ENCODE measurements at places on chromosomes 5 and 9.

- DNase-seq, result no peak
Measured at GRCh38 chr9:13264788-13265187, 14.7 kb downstream of the MPDZ start.

DNA sequence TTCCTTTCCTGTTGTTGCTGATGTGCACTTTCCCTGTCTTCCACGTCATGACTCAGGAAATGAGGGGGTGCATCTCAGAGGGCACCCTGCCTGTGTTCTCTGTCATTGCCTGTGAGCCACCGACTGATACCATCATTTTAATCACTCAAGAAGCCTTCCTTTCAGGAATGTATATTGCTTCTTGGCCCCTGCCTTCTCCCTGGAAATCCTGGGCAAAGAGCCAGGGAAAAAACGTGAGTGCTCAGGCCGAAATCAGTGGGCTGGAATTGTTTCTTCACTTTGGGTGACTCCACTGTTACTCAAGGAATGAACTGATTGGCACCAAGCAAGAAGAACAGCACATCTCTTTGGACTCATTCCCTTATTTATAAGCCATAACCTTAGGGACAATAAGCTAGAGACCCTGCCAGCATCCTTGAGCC lies 126.1 kb downstream of the SNX18 start:
- peak; percentile 24 for DNase-seq

GRCh38 chr5:59038798-59039295 lies 456.0 kb downstream of the RAB3C start:
- no peak for DNase-seq

DNA sequence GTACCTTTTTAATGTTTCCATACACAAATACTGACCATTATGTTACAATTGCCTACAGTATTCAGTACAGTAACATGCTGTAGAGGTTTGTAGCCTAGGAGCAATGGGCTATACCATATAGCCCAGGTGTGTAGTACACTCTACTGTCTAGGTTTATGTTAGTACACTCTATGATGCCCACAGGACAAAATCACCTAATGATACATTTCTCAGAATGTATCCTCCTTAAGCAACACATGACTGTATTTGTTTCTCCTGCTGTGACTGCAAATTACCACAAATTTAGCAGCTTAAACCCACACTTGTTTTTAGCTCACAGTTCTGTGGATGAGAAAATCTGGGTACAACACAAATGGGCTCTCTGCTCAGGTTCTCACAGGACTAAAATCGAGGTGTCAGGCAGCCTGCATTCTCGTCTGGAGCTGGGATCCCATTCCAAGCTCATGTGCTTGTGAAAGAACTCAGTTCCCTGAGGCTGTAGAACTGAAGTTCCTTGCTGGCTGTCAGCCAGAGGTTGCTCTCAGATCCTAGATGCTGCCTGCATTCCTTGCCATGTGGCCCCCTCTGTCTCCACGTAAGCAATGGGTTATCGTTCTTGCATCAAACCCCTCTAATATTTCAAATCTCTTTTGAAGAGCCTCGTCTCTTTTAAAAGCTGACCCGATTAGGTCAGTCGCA lies 38.6 kb upstream of the PIK3R1 start:
- no peak for DNase-seq

DNA sequence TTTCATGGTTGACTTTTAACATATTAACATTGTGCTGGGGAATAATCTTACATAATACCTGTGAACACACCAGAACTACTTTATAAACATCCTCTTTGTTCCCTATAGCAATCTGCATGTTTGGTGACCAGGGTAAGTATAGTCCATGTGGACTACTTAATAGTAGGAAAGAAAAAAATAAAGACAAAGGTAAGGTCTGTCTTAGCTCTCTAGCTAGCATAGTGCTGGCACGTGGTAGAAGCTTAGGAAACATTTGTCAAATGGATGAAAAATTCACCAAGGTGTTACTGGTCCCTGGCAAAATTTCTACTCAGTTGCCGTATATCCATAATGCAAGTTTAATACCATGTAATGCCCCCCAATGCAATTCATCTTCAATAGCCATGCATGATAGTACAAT lies 78.6 kb upstream of the ABCA1 start:
- no peak for DNase-seq

DNA sequence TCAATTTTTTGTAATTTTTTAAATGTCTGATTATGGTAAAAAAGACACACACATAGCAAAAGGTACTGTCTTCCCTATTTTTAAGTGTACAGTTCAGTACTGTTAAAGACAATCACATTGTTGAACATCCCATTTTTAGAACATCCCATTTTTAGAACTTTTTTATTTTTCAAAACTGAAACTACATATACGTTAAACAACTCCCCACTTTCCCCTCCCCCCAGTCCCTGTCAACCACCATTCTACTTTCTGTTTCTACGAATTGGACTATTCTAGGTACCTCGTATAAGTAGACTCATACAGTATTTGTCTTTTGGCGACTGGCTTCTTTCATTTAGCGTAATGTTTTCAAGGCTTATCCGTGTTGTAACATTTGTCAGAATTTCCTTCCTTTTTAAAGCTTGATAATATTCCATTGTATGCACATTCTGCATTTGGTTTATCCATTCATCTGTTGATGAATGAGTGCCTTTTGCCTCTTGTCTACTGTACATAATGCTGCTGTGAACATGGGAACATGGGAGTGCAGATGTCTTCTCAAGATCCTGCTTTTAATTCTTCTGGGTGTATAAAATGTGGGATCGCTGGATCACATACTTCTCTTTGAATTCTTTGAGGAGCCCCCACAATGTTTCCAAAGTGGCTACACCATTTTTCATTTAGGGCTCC lies 154.0 kb downstream of the PIK3R1 start:
- DNase-seq, result no peak

DNA sequence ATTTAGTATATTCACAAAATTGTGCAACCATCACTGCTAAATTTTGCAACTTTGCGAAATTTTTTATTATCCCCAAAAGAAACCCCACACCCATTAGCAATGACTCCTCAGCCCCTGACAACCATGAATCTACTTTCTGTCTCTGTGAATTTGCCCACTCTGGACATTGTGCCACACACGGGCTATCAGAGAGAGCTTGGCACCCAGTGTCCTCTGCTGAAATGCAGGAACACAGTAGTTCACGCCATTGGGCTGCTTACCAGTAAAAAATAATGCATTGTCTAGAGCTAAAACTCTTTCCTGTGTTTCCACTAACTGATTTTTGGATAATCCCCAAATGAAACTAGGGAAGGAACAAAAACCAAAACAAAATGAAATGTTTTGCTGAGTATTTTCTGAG lies 60.0 kb downstream of the HRH2 start:
- no peak for DNase-seq

DNA sequence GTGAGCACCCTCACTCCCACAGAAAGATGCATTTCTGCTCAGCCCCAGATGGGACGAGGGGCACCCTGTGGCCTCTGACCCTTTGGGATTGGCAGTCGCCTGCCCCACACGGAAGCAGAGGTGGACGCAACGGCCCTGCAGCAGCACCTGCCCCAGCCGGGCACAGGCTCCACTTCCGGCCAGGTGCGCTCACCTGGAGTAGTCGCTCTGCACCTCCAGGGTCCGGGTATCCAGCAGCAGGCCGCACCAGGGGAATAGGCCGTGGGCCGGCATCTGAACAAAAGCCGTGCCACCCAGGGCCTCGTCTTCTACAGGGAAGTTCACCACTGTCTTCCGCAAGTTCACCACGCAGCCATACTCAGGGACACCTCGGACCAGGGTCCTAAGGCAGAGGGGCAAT lies 30.7 kb downstream of the TERT start:
- DNase-seq, result no peak

DNA sequence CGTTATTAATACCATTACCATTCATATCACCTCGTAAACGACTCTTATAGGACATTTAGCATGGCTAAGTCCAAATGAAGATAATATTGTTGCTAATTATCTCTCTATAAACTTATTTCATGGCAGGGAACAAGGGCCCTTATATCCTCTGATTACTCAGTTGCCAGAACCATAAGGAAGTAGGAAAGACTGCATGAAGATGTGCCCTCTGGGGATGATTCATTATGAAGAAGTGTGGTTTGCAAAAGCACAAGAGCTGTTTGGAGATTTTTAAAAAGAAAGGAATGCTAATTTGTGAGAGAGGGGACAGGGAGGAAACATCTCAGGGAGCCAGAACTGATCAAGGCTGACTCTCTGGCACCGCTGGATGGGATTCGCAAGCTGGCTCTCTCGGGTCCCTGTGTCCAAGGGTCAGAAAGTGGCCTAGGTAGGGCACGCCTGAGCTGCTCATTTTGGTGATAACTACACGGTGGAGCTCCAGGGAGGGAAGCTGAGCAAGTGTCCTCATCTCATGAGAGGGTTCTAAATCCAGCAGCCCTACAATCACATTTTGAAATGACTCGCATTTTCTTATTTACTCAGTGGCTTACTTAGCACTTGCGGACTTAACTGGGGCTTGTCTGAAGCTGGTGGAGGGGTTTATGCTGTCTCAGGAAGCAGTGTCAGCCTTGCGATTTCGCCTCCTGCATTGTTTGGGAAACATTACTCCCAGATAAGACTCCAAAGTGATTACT lies 136.8 kb downstream of the C5orf15 start:
- no peak for DNase-seq

DNA sequence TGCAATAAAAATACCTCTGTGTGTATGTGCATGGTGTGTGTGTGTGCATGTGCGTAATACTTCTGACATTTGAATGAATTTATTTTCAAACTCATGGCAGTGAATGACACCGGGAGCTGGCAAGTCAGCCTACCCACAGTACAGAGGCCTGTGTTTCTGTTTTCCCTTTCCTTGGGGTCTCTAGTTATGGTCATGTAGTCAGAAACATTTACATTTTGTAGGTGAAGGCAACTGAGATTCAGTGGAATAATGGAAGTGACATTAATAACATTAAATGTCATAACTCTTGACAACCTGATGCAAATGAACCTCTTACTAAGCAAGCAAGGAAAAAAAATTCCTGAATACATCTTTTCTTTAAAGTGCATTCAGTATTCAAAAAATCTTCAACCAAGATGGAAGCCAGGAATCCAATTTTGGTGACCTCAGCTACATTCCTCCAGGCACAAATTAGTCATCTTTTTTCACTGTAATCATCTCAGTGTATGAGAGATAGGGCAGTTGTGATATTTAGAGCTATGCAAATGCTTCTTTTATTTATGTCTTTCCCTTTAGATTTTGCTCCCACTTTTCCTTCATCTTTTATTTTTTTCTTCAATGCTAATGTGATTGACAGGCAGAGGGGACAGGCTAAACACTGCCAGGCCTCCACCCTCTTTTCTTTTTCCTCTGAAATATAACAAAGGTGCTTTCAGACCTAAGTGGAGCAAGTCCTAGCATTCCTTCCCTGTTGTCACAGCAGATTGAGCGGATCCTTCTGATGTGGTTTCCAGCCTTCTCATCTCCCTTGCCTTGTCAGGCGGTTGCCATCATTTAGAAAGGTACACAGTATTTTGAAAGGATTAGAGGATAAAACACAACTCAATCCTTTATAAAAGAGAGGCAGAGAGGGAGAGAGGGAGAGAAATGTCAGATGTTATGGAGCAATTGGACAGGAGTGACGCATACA lies 569.8 kb upstream of the ADAMTS16 start:
- no peak for DNase-seq

GRCh38 chr5:143837306-143837848 lies 25.4 kb downstream of the HMHB1 start:
- no peak for DNase-seq

- no peak for DNase-seq
Measured at GRCh38 chr5:176735383-176736265, 74.7 kb upstream of the UNC5A start.

GRCh38 chr5:148684528-148684927 lies 30.2 kb upstream of the HTR4 start:
- no peak for DNase-seq

GRCh38 chr5:109399092-109399759 lies 10.5 kb downstream of the PJA2 start:
- DNase-seq, result no peak

DNA sequence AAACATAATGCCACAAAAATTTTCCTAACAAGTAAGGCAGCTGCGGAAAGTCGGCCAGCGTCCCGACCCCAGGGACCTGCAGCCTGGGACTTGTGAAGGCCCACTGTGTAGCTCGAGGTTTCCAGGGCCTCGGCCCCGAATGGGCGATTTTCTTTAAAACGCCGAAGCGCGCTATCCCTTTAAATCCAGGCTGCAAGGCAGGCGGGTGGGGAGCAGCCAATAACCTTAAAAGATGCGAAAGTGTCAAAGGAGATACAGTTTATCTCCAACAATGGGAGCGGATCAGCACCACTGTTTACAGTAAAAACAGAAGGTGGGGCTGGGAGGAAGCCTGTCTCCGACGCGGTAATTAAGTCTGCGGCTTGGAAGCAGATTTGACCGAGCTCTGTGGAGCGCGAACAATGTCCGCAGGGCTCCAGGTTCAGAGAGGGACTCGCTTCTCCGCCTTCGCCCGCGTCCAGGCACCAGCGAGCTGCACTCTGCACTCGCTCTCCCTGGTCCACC lies 1.7 kb upstream of the ZSWIM6 start:
- DNase-seq, result peak; percentile 33

- DNase-seq, result no peak
Measured at GRCh38 chr5:124054564-124054963, 542.6 kb downstream of the CSNK1G3 start.

DNA sequence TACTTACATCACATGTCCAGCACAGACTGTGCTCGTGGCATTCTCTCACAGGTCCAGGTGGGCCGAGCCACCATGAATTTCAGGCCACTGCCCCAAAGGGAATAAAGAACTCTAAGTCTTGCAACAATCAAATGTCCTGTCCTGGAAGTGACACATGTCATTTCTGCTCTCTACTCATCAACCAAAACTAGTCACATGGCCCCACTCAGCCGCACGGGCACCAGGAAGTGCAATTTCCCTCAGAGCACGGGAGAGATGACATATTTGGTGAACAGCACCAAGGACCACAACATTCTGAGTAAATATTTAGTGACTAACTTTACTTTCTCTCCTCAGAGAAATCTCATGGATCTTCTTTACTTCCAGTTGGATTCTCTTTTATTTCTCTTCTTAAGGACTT lies 131.1 kb upstream of the TUT7 start:
- no peak for DNase-seq

GRCh38 chr9:127778280-127779135 lies at the start of gene SH2D3C:
TSS of gene SH2D3C (minus strand) at chr9:127778666. CDS start at chr9:127778627, 39 bp downstream.
- no peak for DNase-seq

DNA sequence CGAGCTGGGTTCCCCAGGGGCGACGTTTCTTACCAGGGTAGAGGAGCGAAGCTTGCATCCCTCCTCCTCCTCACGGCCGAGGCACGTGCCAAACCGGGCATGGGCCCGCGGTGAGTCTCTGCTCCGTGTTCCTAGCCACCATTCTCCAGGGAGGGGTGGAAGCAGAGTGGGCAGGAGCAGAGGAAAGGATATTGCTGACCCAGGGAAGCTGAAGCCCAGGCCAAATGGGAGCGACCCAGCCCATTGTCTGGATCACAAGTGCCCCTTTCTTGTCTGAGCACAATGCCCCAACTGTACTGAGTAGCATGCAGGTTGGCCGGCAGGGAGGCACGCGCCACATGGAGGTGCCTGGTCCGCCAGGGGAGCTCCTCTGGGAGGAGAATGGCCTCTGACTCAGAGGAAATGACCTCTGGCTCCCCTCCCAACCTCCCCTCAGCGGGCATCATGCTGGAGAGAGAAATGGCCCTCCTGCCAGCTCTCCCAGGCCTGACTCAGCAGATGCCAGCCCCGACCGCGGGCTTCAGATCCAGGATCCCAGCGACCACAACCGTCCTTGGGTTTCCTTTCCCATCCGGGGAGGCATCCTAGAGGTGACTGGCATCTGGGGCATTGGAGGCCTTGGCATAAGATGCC lies 1.1 kb downstream of the PRR7 start:
- peak; percentile 98 for DNase-seq
